ENCODE measurements at places on chromosomes 7 and 10. TPM values are rescaled to one million over a fixed set of nuclear protein-coding genes. Genes with fewer than 3 reads are reported as not detected.

Gene CNNM1
- total RNA-seq = 0.24 TPM

Gene PDK4
- 66.4 TPM for total RNA-seq

Gene GIGYF1
- 25.8 TPM for total RNA-seq

Gene SEPTIN14
- not detected for total RNA-seq

Gene BICC1
- 46.5 TPM for total RNA-seq

Gene ADIRF
- 212 TPM for total RNA-seq

Gene ATOH7
- not detected for total RNA-seq

Gene CRHR2
- total RNA-seq = 0.60 TPM

Gene ACTL6B
- total RNA-seq = not detected

Gene GIMAP6
- 24.5 TPM for total RNA-seq

Gene HOXA3
- 9.3 TPM for total RNA-seq

Gene TNKS2
- 38.1 TPM for total RNA-seq

Gene MCMBP
- total RNA-seq = 50.5 TPM

Gene NUB1
- total RNA-seq = 33.0 TPM

Gene INA
- 0.10 TPM for total RNA-seq

Gene SYT15
- 5.9 TPM for total RNA-seq

Gene WEE2
- not detected for total RNA-seq

Gene GIMAP1
- 3.3 TPM for total RNA-seq

Gene PDLIM1
- total RNA-seq = 133 TPM

Gene EPO
- total RNA-seq = not detected

Gene IDI2
- total RNA-seq = not detected

Gene CLDN15
- total RNA-seq = 4.9 TPM

Gene PROSER2
- 1.6 TPM for total RNA-seq

Gene MRLN
- not detected for total RNA-seq

Gene RPEL1
- not detected for total RNA-seq

Gene PKD2L1
- total RNA-seq = not detected

Gene RBP4
- 3.1 TPM for total RNA-seq

Gene CADPS2
- total RNA-seq = 15.6 TPM

Gene BTRC
- total RNA-seq = 14.3 TPM

Gene TRIM74
- 0.33 TPM for total RNA-seq

Gene FAM24B
- total RNA-seq = 1.4 TPM

Gene TMEM176B
- 110 TPM for total RNA-seq

Gene STAMBPL1
- total RNA-seq = 6.0 TPM

Gene PTF1A
- total RNA-seq = not detected

Gene SPACDR
- 0.62 TPM for total RNA-seq

Gene ABCB1
- total RNA-seq = 4.1 TPM

Gene KLF14
- 0.10 TPM for total RNA-seq

Gene SFTPA1
- total RNA-seq = 0.83 TPM

Gene NAT16
- not detected for total RNA-seq

Gene TSPAN33
- 5.2 TPM for total RNA-seq

Gene CYP2C19
- total RNA-seq = 0.10 TPM

Gene PDGFA
- 54.1 TPM for total RNA-seq

Gene ADAMTS14
- 1.0 TPM for total RNA-seq

Gene SFRP5
- 0.56 TPM for total RNA-seq

Gene NYAP1
- total RNA-seq = 0.86 TPM

Gene ATP6V0A4
- not detected for total RNA-seq

Gene MLXIPL
- total RNA-seq = 14.0 TPM

Gene VWDE
- 0.09 TPM for total RNA-seq
